Mononuclear cell (primary cell): ENCODE measurements at places on chromosomes 4 and X. TPM values are rescaled to one million over a fixed set of nuclear protein-coding genes. Genes with fewer than 3 reads are reported as not detected.

Gene EDNRA
- under 0.01 TPM for total RNA-seq

Gene TLR6
- 9.2 TPM for total RNA-seq

Gene NKRF
- total RNA-seq = 11.8 TPM

Gene SHROOM4
- total RNA-seq = 0.31 TPM

Gene EXOC1L
- total RNA-seq = not detected

Gene RNF128
- total RNA-seq = not detected

Gene FAT1
- total RNA-seq = 0.10 TPM

Gene RHOXF2
- total RNA-seq = not detected

Gene NLGN4X
- total RNA-seq = under 0.01 TPM

Gene ADGRG2
- total RNA-seq = under 0.01 TPM

Gene COL4A6
- not detected for total RNA-seq

Gene FGFBP1
- not detected for total RNA-seq

Gene PCYT1B
- 3.7 TPM for total RNA-seq
